ENCODE measurements at places on chromosomes 13 and 19.

- DNase-seq = no peak
Measured at GRCh38 chr19:51084505-51084904, 1.8 kb upstream of the KLK14 start.

DNA sequence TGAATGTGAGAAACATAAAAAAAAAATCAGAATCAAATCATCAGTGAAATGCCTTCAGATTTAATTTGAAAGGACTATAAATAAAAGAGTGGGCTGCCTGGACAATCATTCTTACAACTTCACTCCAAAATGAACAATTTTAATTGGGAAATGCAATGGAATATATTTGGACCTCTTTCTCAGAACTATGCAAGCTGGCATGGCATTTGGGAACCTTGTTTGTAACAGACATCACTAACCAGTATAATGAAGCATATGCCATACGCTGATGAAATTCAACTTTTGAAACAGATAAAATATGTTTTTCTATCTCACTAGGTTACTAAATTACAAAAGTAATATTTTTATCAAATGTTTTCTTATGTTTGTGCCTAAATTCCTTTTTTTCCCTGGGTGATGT, 64.2 kb upstream of the FAM216B start:
- no peak for DNase-seq

DNA sequence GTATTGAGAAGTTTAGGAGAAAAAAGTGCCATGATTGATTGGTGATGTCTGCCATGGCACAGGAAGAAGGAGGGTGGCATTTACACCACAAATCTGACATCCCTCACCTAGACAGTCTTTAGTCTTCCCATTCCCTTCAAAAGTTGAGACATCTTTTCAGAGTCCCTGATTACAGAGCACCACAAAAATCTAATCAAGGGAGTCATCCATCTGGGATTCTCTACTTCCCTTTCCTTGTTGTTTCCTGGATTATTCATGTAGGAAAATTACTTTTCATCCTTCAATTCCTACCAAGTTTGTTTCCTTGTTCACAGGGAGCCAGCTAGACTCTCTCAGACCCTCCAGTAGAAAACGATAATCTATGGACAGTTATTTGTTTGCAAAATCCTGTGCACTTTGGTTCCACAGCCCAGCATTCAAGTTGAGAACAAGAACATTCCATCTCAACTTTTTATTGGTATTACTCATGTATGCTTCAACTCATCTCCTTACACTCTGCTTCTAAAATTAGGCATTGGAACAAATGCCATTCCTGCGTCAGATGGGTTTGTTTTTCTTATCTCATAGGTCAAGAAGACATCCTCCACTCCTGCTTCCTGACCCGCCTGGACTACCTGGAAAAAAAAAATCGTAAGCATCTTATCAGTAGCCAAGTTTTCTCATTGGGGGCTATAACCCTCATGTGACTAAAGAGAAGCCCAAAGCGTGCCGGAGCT, 259.9 kb downstream of the FOXO1 start:
- peak; percentile 71 for DNase-seq

- DNase-seq = no peak
Measured at GRCh38 chr19:33463199-33463598, 58.4 kb downstream of the PEPD start.

- no peak for DNase-seq
Measured at GRCh38 chr19:2041433-2041682, 9.7 kb downstream of the MKNK2 start.

- DNase-seq = no peak
Measured at GRCh38 chr13:72662548-72662947, 64.9 kb downstream of the MZT1 start.

GRCh38 chr19:4059453-4059871, 7.2 kb downstream of the ZBTB7A start:
- DNase-seq = no peak

DNA sequence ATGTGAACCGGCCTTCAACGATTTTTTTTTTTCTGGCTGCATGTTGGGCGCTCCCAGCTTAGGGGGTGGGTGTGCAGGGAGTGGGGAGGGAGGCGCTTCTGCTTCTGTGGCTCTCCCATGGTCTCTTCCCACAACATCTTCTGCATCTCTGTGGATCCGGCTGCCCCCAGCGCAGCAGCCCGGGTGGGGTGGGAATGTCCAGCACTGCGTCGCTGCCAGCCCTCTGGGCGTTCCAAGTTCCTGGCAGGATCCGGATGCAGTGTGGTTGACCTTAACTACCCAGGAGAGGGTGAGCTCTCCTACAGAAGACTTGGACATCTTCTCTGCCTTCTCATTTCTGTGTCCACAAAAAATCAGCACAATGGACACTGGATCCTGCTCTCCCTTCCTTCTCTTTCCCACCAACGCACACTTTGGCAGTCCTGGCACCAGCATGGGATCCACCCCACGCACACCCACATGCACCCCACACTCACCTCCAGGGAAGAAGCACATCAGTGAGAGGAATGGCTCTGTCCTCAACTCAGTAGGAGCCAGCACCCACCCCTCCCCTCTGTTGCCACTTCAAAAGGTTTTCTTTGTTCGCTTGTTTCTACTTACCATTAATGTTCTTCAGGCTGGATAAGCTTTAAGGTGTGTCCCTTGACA, 177.3 kb downstream of the COL4A1 start:
- DNase-seq = no peak

GRCh38 chr13:99266827-99267226, 8.6 kb upstream of the GPR18 start:
- no peak for DNase-seq

DNA sequence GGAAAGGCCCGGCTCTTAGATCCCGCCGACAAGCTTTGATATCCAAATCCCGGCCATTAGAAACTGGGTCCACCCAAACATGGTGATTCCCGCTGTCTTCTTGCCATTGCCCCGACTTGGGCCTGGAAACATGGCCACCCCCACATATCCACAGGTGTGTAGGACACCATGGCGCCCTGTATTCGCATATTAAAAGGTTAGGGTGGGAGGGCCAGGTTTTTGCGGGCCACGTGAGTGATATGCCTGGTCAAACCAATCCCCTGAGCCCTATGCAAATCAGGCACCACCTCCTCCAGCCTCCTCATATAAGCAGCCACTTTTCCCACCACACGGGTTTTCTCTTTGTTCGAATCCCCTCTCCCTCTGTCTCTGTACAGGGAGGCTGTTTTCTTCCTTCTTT, 766.4 kb downstream of the UQCRFS1 start:
- DNase-seq = no peak

DNA sequence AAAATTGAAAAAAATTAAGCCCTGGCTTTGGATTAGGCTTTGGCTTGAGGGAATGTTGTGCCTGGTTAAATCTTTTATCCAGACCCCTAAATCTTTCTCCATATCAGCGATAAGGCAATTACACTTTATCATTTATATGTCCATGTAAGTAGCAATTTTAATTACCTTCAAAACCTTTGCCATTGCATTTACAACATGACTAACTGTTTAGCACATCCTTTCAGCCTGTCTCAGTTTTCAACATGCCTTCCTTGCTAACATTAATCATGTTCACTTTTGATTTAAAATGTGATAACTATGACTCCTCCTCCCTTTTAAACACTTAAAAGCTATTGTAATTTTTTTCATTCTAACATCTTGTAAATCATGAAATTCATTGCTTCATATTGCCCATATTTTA, 583.7 kb downstream of the SLITRK1 start:
- DNase-seq = no peak

DNA sequence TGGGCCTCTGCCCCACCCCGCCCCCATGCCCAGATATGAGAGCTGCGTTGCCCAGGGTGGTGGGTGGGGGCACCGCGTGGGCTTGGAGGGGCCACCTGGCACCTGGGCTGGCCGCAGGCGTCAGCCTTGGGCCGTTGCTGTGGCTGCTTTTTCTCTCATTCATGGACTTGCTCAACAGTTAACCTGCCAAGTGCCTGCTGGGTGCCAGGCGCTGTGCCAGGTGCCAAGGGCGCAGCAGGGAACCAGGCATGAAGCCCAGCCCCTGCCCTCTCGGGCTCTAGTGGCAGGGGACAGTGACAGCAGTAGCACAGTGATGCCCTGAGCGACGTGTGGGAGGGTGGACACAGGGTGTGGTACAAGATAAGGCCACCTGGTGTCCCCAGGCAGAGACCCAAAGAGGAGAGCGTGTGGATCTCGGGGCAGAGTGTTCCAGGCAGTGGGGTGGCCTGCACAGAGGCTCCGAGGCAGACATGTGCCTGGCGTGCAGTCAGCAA, 28.1 kb downstream of the DHX34 start:
- no peak for DNase-seq

GRCh38 chr13:51643882-51644281, 59.6 kb downstream of the WDFY2 start:
- peak; percentile 94 for DNase-seq

DNA sequence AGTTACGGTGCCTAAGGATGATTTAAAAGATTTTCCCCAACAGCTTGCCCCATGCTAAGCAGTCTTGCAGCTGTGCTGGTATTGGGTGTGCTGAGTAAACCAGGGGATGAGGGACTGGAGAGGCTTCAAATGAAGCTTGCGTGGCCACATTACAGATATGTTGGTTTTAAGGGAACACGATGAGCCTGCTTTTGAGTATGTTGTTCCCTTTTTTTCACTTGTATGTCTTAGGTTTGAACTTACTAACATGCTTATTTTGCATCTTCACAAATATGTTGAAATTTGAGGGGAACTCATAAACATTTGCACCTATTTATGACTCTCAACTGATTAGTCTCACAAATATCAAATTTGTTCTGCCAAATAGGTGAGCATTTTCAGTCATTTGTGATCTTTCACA, 2.0 kb upstream of the IL17D start:
- DNase-seq = no peak

DNA sequence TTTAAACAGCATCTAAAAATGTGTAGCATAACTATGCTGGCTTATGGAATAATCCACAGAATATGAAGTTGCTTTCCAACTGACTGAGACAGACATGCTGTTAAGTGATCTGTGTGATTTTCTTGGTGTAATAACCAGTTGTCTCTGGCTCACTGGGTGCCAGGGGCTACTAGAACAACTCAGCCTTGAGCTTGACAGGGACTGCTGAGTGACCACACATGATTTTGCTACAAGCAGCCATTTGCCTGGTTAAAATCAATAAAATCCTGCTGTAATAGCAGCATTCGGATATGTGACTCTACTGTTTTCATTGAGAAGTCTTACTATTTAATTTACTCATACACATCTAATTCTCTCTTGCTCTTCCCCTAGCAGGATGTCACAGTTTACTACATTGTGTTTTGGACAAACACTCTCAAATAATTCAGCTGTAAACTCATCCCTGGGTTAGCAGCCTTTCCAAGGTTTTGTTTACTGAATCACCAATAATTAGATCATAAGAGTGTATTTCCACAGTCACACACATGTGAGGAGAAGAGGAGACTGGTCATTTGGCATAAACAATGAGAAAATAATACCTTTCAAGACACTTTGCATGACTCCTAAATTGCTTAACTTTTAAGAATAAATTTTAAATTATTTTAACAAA, 426.2 kb downstream of the PCDH9 start:
- DNase-seq = no peak

DNA sequence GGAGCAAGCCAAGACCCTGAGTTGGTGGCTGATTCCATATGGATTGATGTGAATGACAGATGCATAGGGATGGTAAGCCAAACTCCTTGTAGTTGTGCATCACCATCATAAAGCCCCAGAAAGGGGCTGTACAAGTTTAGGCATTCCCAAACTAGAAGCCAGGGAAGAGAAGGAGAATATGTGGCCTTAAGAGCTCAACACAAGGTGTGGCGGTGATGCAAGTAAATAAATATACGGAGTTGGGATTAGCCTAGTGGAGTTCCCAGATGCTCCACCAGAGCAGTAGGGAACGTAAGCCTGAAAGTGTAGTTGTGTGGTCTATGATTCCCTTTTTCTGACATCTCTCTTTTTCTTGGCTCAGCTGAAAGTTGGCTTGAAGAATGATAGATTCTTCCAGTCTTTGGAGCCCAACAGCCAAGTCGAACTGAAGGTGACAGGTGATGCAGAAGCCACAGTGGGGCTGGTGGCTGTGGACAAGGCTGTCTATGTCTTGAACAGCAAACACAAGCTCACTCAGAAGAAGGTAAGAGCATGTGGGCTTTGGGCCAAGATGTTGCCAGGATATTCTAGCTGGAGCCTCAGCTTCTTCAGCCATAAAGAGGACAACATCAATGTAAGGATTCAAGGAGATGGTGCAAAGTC, 30.1 kb downstream of the RDH8 start:
- DNase-seq = peak; percentile 65

GRCh38 chr13:108993346-108993745, 363.9 kb downstream of the MYO16 start:
- no peak for DNase-seq

DNA sequence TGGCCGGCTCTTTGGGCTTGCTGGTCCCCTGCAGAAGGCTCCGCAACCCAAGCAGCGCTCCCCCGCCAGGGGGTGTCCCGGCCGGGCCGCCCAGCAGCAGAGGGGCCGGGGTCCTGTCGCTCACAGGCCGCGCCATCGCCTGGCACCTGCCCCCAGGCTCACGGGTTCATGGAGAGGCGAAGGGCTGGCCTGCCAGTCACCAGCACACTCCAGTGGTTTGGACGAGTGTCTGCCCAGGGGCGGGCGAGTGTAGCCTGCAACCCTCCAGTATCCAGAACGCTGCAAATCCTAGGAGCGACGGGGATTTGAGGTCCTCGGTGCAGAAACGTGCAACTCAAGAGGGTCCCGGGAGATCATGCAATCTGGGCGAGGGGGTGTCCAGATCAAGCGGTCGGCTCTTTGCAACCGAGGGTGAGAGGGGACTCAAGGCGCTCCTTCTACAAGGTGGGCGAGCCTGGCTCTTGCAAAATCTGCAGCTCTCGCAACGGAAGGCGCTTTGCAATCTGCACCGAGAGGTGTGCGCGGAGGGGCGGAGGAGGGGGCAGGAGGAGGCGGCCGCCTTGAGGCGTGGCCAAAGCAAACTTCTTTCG, at the start of gene DBP:
TSS of gene DBP (minus strand) at position 521 of the 590 bp plus-strand sequence. CDS start at position 136, 385 bp downstream.
- DNase-seq = no peak

- DNase-seq = no peak
Measured at GRCh38 chr13:38821770-38822551, 135.1 kb downstream of the FREM2 start.

DNA sequence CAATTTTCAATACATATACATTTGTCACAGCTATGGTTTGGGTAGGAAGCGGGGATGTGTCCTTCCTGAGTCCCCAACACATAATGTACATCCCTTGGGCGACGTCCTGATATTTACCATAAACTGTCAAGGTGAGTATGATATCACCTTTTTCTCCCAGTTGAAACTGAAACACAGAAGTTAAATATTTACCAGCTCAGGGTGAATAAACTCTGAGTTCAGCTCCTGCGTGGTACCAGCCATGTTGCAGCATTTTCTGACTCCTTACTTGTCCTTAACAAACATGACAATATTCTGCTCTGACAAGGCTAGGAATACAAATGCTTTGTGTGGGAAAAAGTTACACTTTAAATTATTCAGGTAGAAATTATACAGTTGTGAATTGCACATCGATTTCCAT, 294.2 kb downstream of the TEX29 start:
- DNase-seq = no peak

- DNase-seq = no peak
Measured at GRCh38 chr13:31115616-31116015, 46.1 kb downstream of the HSPH1 start.
